ENCODE measurements at places on chromosomes 13 and 19. TPM values are rescaled to one million over a fixed set of nuclear protein-coding genes. Genes with fewer than 3 reads are reported as not detected.

Gene CGB8
- not detected for total RNA-seq

Gene CLDN10
- not detected for total RNA-seq

Gene ARHGAP45
- total RNA-seq, result 4.9 TPM

Gene DHDH
- 0.45 TPM for total RNA-seq

Gene STXBP2
- 1.3 TPM for total RNA-seq

Gene DCLK1
- 35.6 TPM for total RNA-seq

Gene PSG3
- total RNA-seq, result not detected

GRCh38 chr13:77916488-77916887 is 2.1 kb downstream of the EDNRB start:
- DNase-seq, result no peak

- no peak for DNase-seq
Observed at GRCh38 chr13:73109288-73109899, 50.6 kb downstream of the KLF5 start.

DNA sequence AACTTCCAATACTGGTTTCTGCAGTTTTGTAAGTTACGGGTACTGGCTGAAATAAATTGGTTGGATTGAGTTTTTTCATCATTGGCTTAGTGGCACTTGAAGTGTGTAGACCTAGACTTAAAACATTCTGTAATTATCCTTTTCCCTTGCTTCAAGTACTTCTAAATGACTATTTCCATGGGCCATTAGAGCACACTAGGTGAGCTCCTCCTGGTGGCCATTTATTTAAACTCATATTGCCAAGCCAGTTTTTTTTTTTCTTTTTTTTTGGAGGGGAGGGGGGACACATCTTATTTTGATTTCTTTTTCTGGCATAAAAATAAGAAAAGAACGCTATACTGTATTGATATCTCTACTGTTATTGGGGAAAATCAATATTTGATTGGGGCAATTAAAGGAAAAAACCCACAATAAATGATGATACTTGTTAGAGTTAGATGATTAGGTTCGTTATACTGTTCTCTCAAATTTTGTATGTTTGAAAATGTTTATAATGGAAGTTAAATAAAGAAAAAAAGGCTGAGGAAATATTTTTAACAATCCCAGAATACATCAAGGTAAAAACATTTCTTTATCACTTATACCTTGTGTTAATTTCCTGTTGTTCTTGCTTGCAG is 82.9 kb downstream of the PDS5B start:
- peak; percentile 68 for DNase-seq

DNA sequence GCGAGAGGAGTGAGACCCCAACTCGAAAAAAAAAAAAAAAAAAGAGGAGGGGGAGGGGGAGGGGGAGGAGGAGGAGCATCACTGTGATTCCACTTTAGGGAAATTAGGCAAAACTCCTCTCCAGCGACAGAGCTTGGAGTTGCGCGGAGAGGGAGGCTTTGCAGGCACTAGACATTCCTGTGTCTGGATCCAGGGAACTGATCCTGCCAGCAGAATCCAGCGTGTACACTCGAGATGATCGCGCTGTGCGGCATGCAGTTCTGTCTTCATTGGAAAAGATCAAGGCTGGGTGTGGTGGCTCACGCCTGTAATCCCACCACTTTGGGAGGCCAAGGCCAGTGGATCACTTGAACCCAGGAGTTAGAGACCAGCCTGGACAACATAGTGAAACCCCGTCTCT is 29.6 kb upstream of the KLF2 start:
- no peak for DNase-seq

DNA sequence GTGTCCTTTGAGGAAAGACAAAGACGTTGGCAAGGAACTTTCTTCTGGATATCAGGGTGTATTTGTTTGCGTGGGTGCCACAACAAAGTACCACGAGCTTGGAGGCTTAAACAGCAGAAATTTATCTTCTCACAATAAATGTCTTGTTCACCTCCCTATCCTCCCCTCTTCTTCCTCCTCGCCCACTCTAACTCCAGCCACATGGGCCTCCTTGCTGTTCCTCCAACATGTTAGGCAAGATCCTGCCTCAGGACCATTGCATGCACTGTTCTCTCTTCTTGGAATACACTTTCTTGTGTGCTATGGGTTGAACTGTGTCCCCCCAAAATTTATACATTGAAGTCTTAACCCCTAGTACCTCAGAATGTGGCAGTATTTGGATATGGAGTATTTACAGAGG is 45.7 kb downstream of the VAV1 start:
- DNase-seq, result no peak

- no peak for DNase-seq
Observed at GRCh38 chr13:41389580-41389979, 67.8 kb upstream of the RGCC start.

- peak; percentile 40 for DNase-seq
Observed at GRCh38 chr19:14916848-14917247, 24.4 kb upstream of the OR7C2 start.

GRCh38 chr13:100454876-100455275 is 133.7 kb downstream of the GGACT start:
- DNase-seq, result no peak

DNA sequence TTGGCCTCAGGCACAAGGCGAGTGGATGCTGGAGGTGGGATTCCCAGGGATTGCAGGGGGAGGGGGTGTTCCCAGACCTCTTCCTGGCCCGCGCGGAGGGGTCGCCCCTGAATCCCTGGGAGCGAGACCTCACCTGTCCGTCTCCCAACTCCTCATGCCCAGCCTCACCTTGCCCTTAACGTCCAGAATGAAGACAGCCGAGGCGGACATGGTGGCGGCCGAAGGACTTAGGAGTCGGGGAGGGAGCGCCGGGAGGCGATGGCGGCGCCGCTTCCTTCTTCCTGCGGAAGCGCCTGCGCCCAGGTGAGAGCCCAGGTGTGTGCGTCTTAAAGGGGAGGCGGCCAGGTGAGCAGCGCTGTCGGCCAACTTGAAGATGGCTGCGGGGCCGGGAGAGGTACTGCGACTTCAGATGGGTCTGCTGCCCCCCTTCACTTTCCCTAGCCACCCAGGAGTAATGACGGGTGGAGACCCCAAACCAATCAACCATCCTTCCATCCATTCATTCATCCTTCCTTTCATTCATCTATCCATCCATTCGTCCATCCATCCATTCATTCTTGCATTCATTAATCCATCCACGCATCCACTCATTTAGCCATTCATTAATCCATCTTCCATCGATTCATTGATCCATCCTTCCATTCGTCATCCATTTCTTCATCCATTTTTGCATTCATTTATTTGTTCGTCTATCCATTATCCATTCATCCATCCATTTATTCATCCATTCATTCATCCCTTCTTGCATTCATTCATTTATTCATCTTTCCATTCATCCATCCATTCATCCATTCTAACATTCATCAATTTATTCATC is at the start of gene AP1M2:
Gene AP1M2 (minus strand): TSS at position 291 of the 817 bp plus-strand sequence. CDS start 81 bp downstream, at position 210.
- DNase-seq, result no peak

DNA sequence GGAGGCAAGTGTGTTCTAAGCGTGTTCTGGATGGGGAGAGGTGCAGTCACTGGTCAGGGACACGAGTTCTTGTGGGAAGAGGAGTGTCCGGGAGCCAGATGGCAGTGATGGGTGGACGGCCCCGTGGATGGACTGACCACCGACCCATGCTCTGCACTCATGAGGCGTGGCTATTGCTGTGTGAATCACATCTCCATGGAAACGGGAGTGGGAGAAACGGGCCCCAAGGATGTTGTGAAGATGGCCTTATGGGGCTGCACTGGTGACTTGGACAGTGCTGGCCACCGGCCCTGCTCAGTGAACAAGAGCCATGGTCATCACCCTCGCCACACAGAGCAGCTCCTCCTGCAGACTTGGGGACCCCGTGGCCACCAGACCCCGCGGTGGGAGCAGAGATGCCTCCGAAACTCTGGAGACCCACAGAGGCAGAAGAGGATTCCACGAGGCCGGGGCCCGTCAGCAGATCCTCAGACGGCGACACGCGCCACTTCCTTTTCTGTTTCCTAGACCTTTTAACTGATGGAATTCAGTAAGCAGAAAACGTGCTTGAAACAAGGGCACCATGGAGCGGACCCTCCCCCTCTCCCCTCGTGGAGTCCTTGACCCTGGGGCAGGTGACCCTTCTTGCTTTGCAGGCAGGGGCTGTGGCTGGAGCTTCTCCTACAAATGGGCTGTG is 47.5 kb downstream of the GAS6 start:
- peak; percentile 17 for DNase-seq

GRCh38 chr13:113654175-113654560 is 3.8 kb downstream of the ATP4B start:
- DNase-seq, result no peak

GRCh38 chr19:1914826-1915341 is 9.7 kb downstream of the ADAT3 start:
- DNase-seq, result no peak

- DNase-seq, result peak; percentile 47
Observed at GRCh38 chr19:34336781-34337271, 28.2 kb upstream of the GPI start.

DNA sequence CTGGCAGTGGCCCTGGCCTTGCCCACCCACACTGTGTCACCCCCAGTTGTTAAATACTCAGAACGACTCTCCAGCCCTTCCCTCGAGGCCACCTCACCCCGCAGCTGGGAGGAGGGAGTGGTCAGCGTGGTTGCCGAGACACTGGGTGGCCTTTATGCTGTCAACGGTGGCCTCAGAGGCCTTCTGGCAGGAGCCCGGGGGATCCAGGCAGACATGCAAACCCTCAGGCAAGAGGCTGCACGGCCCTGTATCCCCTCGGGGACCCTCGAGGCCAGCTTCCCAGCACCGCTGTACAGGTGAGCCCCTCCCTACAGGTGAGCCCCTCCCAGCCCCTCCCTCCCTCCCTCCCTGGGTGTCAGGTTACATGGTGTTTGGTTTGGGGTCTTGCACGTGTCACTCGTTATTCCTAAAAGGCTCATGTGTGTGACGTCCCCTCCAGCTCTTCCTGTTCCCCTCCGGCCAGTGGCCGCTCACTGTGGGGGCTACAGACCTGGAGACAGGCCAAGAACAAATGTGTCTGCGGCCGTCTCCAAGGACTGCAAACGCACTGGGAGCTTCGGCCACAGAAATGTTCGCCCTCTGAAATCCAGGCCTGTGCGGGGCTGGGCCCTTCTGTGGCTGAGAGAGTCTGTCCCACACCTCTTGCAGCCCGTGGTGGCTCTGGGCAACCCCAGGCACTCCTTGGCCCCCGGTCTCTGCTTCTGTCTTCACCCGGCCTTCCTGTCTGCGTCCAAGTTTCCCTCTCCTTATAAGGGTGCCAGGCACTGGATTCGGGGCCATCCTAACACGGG is at the start of gene TEKTIP1:
Gene TEKTIP1 (plus strand): TSS at position 210 of the 791 bp plus-strand sequence. CDS start 4 bp downstream, at position 214.
- peak; percentile 81 for DNase-seq

DNA sequence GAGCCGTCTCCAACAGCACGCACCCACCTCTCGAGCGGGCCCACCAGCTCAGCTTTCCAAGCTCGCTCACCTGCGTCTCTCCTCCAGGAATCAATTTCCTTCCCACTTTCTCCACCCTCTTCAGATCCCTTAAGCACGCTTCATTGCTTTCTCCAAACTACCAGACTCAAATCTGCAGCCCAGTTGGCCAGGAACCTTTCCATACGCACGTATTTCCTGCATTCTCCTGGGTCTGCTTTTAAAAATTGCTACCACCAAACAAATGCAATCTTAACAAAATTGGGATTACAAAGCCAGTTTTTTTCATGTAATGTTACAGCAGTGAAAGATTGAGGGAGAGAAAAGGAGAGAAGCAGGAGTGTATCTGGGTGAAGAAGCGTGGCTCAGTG is 1.5 kb downstream of the ENOX1 start:
- DNase-seq, result no peak

DNA sequence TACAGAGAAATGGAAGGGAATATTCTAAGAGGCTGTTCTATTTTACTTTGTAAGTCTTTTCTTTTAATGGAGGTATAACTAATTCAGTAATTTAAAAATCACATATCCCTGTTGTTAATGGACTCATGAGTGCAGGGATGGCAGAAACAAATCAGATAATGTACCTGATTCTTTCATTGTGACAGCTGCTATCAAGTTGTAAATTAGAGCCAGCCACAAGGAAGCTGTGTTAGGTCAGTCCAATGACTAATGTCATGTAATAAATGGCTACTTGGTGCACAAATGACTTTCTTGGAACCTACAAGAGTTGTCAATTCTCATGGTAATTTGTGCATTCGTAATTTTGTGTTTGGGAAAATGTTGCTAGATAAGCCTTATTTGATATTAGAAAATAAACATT is 446.4 kb downstream of the DCT start:
- no peak for DNase-seq

- peak; percentile 43 for DNase-seq
Observed at GRCh38 chr13:72808917-72809500, 27.1 kb downstream of the PIBF1 start.

- peak; percentile 63 for DNase-seq
Observed at GRCh38 chr13:79393564-79394249, 12.3 kb downstream of the RBM26 start.

GRCh38 chr13:64154514-64154913 is 2738.9 kb upstream of the PCDH20 start:
- peak; percentile 20 for DNase-seq

DNA sequence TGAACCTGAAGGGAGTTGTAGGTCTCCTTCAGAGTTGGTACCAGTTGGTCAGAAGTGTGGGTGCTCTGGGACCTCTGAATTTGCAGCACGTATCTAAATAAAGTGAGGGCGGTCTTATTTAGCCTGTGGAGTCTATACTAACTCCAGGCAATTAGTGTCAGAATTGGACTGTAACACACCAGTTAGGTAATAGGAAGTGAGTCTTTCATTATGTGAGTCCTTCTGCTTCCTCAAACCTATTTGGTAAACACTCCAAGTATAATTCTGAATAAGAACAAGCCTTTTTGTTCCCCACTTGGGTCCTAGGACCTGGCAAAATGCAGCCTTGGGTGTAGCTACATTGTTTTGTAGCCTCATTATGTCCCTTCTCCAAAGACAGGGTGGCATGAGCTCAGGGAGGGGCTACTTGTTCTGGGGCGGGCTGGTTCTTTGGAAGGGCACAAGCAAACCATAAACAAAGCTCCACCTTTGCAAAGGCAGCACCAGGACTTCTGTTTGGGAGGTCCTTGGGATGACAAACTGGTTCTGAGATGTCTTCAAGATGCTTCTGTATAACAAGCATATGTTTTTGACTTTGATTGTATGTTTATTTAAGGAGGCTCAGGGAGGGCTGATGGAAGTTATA is 418.0 kb downstream of the ZNF536 start:
- DNase-seq, result no peak

- peak; percentile 21 for DNase-seq
Observed at GRCh38 chr13:112619730-112620631, 32.0 kb upstream of the TUBGCP3 start.

Data from SK-MEL-5 (cell line).